Stimulated activated CD4-positive, alpha-beta T cell treated with anti-CD3 and anti-CD28 coated beads, Interleukin-1b, Interleukin-23, amount 100 ng/mL, for 1 hour (primary cell): ENCODE measurements at places on chromosomes 13 and 19.

GRCh38 chr13:37340901-37341670 lies 235.6 kb upstream of the CSNK1A1L start:
- DNase-seq: no peak

DNA sequence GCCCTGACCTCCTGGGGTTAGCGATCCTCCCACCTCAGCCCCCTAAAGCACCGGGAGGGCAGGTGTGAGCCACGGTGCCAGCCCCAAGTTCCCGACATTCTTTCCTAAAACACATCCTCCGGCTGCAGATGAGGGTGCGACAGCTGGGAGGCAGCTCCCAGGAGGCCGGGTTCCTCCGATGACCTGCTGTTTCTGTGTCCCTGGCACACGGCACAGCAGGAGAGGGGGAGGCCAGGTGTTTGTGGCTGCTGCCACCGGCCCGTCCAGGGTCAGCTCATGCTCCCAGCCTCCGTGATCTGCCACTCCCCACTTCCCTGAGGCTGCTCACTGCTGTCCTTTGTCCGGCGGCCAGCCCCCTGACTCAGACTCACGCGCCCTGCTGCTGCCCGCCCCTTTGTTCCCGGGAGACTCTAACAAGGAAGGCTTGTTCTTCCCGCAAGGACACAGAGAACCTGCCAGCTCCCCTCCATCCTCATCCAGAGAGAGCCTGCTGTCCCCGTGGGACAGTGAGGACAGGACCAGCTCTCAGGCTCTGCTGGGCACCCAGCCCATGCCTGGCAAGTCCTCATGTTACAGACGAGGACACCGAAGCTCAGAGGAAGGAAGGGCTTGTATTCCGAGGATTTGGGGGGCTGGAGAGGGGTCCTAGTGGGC lies 10.6 kb upstream of the MADCAM1 start:
- DNase-seq: no peak

DNA sequence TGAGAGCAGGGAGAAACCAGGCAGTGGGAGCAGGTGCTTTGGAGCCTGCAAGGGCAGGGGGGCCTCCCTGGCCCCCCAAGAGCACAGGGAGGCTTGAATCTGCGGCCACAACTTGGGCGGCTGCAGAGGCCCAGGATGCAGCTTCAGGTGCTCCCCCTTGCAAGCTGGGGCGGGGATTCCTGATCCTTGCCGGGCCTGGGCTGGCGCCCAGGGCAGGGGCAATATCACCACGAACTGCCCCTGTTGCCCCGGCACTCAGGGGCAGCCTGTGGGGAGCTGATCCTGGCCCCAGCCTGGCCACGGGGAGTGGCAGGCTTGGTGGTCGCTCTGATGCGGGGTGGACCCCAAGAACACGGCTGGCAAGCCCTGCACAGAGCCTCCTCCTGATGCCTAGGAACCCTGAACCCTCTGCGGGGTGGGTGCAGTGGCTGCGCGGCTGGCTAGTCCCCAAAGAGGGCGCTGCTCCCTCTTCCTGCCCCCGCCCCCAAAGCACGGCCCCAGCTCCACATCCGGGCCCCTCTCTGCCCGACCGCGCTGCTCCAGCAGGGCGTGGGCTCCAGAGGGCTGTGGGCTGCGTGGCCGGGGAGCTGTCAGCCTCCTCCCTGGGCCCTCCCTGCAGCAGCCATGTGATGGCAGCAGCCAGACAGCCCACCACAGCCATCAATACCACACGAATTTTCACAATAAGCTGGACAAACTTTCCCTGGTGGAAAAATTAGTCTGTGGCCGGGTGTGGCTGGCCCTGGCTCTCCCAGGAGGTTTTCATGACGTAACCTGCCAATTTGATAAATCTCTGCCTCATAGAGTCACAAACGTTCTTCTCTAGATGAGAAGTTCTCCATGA lies 21.0 kb downstream of the TNFSF9 start:
- DNase-seq: no peak

DNA sequence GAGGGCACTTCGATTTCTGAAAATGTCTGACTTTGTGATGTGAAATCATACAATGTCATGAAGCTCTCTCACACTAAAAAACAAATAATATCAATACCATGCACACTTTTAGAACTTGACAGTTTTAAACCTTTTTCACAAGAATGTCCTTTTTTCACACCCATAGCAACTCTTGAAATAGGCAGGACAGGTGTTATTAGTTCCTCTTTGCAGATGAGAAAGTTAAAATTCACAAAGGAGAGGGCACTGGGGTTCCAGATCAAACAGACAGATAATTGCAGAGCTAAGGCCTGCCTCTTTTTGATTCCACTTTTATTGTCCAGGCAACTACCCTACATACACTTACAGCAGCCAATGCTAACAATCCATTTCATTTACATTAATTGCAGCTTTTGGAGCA lies 142.8 kb downstream of the KLF12 start:
- no peak for DNase-seq

- DNase-seq: no peak
These were observed 8.0 kb upstream of the PPP6R1 start for GRCh38 chr19:55266840-55267239.

- no peak for DNase-seq
These were observed at the start of gene CEACAM19 for GRCh38 chr19:44671400-44671799. Gene CEACAM19 (plus strand): TSS chr19:44671482. CDS start chr19:44671932, 450 bp downstream.

- no peak for DNase-seq
These were observed 74.9 kb downstream of the SOX1 start for GRCh38 chr13:112141643-112142400.

DNA sequence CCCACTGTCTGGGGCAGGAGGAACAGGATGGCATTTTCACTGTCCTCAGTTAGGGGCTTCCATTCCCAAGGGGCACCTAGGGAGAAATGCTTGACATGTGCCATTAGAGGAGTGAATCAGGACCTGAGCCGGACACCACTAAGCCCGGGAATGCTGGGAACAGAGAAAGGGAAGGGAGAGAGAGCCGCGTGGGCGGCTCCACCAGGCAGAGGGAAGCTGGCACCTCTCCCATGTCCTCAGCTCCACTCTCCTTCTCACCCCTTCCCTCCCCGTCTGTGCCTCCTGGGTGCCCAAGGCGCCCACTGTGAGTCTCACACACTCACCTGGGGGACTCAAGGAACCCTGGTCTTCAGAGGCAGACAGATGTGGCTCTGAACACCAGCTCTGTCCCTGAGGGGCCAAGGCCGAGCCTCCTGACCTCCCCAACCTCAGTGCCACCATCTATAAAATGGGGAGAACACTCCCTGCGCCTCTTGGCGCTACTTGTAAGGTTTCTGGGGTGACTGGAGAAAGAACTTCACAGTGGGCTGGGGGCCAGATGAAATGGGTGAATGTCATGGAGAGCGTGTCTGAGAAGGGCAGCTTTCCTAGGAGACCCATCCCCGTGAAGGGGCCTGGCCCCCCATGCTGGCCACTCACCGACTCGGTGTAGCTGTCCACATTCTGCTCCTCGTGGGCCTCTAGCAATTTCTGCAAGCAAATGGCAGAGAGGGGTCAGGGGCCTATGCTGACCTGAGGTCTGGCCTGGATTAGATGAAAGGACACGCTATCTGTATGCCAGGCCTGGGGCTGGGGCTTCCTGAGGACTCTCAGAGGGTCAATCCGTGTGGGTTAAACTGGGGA lies 5.3 kb upstream of the KPTN start:
- no peak for DNase-seq

- no peak for DNase-seq
These were observed 277.3 kb downstream of the FOXO1 start for GRCh38 chr13:40389081-40389641.

- DNase-seq: peak; percentile 45
These were observed 2.0 kb upstream of the RNF126 start for GRCh38 chr19:664913-665443.

GRCh38 chr19:39677961-39678889 lies 22.5 kb downstream of the LGALS16 start:
- DNase-seq: no peak

GRCh38 chr13:85013006-85013405 lies 786.2 kb downstream of the SLITRK6 start:
- DNase-seq: no peak

DNA sequence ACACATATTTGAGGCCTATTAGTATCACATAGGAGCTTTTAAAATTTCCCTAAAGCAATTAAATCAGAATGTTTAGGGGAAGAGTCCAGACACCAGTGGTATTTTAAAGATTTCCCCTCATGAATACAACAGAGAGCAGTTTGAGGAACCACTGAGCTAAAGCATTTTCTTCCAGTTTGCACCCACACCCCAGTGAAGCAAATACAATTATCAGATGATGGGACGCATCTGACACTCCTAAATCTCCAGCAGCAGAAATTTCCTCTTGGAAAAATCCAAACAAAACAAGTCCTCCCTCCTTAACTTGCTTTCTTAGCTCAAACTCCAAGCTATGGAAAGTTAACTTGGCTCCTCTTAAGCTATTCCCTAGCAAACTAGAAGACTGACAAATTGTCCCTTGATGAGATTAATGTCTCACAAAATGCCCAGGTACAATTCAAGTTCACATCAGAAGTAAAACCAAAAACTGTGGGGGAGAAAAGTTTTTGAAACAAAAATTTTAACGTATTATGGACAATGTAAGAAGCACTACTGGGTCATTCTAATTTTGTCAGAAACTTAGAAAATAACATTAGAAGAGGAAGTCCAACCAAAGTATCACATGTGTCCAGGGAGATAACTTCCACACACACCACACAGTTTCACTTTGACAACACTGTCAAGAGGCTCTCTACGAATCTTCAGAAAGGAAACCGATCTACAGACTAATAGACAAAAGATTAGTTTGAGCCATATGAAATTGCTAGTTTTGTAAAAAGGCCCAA lies 74.1 kb downstream of the ABCC4 start:
- no peak for DNase-seq

DNA sequence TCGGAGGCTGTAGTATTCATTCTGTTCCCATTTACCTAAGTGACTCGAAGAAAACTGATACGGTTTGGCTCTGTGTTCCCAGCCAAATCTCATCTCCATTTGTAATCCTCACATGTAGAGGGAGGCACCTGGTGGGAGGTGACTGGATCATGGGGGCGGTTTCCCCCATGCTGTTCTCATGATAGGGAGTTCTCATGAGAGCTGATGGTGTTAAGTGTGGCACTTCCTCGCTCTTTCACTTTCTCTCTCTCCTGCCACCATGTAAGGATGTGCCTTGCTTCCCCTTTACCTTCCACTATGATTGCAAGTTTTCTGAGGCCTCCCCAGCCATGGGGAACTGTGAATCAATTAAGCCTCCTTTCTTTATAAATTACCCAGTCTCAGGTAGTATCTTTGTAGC lies 23.5 kb downstream of the SLAIN1 start:
- no peak for DNase-seq

DNA sequence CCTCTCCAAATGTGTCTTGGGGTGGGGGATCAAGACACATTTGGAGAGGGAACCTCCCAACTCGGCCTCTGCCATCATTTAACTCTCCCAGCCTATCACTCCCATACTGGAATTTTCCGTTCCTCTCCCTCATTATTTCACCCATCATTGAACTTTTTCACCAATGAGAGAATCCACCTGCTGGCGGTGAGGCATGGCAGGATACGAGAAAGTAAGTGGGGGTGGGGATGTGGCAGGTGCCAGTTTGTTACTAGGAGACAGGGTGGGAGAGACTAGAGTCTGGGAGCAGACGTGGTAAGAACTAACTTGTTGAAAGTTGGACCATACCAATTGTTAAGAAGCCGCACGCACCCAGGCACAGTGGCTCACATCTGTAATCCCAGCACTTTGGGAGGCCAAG lies 6.9 kb downstream of the GIPR start:
- no peak for DNase-seq

DNA sequence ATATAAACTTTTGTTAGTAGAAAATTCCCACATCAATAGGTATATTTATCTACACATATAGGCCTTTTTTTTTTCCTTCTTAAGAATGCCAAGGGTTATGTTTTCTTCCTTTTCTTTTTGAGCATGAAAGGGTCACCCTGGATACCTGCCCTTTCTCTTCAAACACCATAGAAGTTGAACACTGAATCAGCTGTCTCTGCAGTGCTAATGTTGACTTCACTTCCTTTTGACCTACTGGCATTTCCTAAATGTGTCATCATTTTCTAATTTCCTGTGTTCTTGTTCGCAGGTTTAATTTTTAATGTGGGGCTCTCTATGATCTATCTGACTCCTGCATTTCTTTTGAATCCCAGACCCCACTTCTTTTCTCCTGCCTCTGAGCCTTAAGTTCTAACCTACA lies 532.0 kb downstream of the GPC6 start:
- no peak for DNase-seq

DNA sequence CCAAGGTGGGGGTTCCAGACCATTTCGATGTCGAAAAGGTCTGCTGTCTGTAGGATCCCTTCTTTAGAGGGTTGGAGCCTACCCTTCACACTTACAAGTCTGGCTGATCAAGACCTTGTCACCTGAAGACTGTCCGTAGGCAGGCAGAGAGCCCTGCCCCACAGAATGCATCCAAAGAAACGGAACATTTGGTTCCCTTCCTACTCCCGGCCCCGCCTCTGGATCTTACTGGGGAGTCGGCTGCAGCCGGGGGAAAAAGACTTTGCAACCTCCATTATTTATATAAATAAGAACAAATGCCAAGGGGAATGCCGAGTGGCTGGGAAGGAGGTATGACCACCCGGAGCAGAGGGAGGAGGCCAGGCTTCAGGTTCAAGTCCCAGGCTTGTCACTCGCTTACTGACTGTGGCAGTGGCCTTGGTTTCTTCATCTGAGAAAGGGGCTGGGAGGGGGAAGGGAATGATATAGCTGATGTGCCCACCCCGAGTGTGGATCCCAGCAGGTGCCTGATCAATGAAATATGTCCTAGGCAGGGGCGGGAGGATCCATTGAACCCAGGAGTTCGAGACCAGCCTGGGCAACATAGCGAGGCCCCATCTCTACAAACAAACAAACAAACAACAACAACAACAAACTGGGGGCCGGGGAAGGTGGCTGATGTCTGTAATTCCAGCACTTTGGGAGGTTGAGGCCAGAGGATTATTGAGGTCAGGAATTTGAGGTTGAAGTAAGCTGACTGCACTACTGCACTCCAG lies 48.7 kb downstream of the RFX2 start:
- no peak for DNase-seq
